ENCODE measurements at places on chromosomes 3 and 15. TPM values are rescaled to one million over a fixed set of nuclear protein-coding genes. Genes with fewer than 3 reads are reported as not detected.

IL16 gene
- 0.19 TPM for total RNA-seq

RARRES1 gene
- total RNA-seq = 4.2 TPM

HCLS1 gene
- total RNA-seq = 65.9 TPM

DUOXA2 gene
- not detected for total RNA-seq

GOLGA6L4 gene
- total RNA-seq = 1.0 TPM

TMEM212 gene
- total RNA-seq = not detected

NOX5 gene
- total RNA-seq = under 0.01 TPM

MASP1 gene
- total RNA-seq = under 0.01 TPM

SV2B gene
- 0.18 TPM for total RNA-seq

TFDP2 gene
- total RNA-seq = 28.6 TPM

GPR176 gene
- 57.8 TPM for total RNA-seq
